A549 (cell line): ENCODE measurements at places on chromosomes 1 and 21.
A peak's percentile ranks its signal among the peaks of the same experiment; 100 is the strongest.

DNA sequence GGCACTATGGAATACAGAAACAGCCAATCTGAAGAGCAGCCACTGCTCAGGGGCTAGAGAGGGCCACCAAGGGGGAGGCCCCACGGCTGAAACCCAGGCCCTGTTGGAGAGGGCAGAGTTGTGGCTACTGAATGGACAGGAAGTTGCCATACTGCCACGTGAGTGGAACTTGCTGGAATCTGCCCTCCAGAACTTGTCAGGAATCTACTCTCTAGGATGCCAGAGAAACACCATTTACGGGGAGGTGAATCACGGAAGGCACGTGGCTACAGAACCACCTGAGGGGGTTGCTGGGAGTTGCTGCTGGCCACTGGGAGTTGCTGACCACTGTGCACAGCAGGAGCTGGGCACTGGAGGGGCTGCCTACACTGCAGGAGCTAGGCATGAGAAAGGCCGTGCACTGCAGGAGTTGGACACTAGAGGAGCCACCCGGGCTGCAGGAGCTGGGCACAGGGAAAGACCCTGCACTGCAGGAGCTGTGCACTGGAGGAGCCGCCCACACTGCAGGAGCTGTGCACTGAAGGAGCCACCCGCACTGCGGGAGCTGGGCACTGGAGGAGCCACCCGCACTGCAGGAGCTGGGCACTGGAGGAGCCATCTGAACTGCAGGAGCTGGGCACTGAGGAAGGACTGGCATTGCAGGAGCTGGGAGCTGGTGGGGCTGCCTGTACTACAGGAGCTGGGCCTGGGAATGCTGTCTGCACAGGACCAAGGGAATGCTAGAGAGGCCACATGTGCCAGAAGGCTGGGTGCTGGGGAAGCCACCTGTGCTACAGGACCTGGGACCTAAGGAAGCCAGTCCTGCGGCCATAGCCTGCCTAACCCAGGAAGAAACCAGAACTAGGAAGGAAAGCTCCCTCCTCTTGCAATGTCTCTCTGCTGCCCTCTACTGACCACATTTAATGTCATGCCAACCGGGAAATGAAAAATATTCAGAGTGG, 343.4 kb downstream of the MATN1 start:
- peak; percentile 64 for DNase-seq

DNA sequence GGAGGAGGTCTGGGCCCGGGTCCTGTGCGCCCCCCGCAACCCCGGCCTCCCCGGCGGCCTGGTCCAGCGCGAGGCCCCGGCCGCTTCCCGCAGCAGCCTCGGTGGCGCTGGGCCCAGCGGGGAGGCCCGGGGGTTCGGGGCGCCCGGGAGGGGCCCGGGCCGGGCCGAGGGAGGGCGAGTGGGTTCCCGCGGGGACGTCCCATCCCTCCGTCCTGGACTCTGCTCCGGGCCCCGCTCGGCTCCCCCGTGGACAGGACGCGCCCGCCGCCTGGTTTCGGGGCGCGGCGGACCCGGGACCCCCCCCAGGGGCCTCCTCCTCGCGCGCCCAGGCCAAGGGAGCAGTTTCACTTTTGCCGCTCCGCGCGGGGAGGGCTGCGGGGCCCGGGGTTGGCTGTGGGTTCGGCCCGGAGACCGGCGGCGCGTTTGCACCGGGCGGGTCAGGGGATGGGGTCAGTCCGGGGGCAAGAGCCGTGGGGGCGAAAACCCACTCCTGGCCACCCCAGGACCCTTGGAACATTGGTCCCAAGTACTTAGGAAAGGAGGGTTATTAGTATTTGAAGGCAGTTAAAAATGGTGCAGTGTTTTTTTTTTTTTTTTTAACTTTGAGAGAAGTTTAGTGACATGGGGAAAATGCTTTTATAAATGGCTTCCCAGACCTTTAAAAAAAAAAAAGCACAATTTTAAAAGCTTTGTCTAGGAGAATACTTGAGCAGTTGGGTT, 677 bp downstream of the AGPAT3 start:
- no peak for DNase-seq

- DNase-seq = no peak
Measured at GRCh38 chr1:234262754-234263105, 110.5 kb upstream of the COA6 start.

GRCh38 chr1:216641669-216642460, 81.4 kb downstream of the ESRRG start:
- no peak for DNase-seq

DNA sequence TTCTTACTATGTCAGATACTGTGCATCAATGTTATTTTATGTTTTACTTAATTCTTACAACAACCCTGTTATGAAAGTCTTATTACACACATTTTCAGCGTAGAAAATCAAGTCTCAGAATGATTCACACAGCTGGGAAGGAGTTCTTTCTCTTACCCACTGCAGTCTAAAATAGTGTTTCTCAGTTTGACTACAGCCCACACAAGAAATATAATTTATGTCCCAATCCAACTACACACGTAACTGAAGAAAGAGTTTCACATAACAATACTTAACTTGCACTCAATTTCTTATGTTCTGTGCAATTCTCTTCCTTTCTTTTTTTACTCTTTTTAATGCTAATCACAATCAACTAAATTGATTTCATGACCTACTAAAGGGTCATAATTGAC, 252.8 kb upstream of the ADGRL2 start:
- DNase-seq = no peak

DNA sequence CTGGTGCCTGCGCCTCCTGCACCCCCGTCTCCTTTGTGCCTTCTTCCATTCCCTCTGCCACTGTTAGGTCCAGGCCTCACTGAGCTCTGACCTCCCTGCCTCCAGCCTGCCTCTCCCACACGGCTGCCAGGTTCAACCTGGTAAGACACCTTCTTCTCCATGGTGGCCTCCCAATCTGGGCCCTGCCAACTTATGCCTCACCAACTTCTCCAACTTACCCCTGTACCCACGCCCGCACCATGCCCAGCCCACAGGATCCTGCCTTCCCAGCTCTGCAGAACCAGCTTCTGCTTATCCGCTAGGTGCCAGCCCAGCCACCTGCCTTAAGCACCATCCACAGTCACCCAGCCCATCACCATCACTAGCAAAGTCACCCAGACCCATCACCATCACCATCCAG, 37.2 kb downstream of the PDE9A start:
- no peak for DNase-seq

- DNase-seq = no peak
Measured at GRCh38 chr1:150973258-150973835, 1.3 kb downstream of the CERS2 start.

- DNase-seq = no peak
Measured at GRCh38 chr1:32828341-32828740, 10.9 kb downstream of the S100PBP start.

- peak; percentile 26 for DNase-seq
Measured at GRCh38 chr1:190754666-190755065, 277.0 kb upstream of the BRINP3 start.

DNA sequence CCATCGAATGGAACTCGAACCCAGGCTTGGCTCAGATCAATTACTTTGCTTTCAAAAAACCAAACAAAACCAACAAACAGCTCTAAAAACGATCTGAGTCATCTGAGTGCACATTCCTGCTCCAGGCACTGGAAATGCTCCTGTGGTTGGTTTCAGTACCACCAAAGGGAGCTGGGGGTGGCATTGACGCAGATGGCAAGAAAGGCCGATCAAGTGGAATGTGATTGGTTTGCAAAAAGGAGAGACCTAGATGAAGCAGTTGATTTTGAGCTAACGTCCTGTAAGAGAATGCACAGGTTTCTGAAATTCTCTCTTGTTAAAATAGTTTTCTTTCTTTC, 39.5 kb downstream of the PIK3CD start:
- no peak for DNase-seq

DNA sequence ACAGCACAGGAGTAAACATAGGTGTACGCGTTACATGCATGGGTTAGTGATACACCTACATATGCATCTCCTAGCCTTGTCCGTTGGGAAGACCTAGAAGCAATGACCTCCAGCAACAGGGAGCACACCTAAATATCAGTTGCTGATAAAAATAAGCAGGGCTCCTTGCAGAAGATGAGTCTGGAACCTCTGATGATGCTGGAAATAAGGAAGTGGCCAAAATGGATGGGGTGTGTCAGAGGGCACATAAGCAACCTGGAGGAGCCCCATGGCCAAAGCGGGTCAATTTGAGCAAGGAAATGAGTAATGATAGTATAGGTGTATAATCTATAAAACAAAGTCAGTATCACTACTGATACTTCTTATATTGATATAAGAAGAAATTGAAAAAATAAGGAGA, 13.7 kb downstream of the ADARB1 start:
- no peak for DNase-seq

DNA sequence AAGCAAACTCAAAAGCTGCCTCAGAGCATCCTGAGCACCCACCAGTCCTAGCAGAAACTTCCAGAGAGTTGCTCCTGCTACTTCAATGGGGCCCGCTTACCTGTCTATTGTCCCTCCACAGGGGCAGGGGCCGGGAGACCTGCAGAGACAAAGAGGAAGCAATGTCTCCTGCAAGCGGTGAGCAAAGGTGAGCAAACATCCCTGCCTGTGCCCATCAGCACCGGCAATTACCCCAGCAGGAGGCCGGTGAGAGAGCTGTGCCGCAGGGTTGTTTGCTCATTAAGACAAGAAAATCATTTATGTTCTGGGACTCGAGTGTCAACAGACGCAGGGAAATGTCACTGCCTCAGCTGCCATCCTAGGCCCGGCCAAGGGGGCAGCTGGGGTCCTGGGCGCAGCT, 53.8 kb upstream of the TARDBP start:
- no peak for DNase-seq

GRCh38 chr1:244137725-244138124, 86.6 kb downstream of the ZBTB18 start:
- no peak for DNase-seq

GRCh38 chr21:35559128-35559828, 501.0 kb downstream of the SETD4 start:
- DNase-seq = no peak

GRCh38 chr1:181089017-181089675, 646 bp downstream of the IER5 start:
- no peak for DNase-seq

- no peak for DNase-seq
Measured at GRCh38 chr1:213457186-213457585, 406.1 kb downstream of the RPS6KC1 start.

GRCh38 chr1:119778886-119779560, 10.3 kb upstream of the HMGCS2 start:
- DNase-seq = no peak

DNA sequence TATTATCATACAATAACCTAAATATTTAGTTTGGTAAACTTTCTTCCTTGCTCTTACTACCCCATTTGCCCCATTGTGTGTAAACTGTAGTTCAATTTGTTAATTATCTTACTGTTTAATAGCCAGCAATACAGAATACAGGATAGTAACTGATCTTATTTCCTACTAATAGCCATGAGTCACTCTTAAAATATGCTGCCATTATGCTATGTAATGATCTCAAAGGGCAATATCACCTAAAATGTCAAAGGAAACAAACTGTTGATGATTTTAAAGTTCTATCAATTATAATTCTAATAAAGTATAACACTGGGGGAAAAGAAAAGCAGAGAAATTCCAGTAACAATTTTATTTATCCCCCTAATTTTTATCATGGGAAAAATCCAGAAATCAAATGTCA, 4.3 kb downstream of the SLC30A1 start:
- DNase-seq = no peak

DNA sequence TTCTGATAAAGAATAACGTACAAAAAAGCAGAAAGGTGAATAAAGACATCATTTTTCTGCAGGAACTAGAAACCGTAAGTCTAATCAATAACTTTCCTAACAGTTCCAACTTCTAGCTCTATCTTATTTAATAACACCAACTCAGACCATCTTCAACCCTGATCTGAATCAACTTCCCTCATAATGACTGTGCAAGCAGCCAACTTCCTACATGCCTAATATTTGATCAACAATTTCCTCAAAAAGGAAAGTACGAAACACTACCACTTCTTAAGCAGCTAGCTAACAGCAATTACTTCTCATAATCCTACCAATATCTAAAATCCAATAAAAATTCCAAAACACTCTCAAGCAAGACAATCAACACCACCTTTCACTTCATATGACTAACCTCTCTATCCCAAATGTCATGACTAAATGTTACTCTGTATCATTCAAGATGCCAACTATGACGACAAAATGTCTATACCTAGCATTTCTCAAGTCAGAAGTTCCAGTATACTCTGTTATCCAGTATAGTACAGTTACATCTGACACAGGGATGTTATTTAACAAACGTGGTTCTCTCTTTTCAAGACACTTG, 1.7 kb downstream of the COP1 start:
- no peak for DNase-seq

GRCh38 chr1:235022981-235023710, 105.5 kb downstream of the TOMM20 start:
- DNase-seq = no peak

- DNase-seq = no peak
Measured at GRCh38 chr1:234647245-234647644, 37.3 kb upstream of the IRF2BP2 start.

DNA sequence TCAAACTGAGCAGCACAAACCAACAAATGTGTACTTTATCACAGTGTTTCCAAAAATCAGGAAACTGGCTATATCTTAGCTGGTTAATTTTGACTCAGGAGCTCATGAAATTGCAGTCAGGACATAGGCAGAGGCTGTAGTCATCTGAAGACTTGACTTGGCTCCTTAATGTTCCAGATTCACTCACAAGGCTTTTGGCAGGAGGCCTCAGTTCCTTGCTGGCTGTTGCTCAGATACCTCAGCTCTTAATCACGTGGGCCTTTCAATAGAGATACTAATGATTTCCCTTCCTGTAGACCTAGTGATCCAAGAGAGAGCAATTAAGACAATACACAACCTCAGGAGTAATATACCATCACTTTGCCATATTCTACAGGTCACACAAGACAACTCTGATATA, 537.7 kb downstream of the BRINP3 start:
- no peak for DNase-seq

DNA sequence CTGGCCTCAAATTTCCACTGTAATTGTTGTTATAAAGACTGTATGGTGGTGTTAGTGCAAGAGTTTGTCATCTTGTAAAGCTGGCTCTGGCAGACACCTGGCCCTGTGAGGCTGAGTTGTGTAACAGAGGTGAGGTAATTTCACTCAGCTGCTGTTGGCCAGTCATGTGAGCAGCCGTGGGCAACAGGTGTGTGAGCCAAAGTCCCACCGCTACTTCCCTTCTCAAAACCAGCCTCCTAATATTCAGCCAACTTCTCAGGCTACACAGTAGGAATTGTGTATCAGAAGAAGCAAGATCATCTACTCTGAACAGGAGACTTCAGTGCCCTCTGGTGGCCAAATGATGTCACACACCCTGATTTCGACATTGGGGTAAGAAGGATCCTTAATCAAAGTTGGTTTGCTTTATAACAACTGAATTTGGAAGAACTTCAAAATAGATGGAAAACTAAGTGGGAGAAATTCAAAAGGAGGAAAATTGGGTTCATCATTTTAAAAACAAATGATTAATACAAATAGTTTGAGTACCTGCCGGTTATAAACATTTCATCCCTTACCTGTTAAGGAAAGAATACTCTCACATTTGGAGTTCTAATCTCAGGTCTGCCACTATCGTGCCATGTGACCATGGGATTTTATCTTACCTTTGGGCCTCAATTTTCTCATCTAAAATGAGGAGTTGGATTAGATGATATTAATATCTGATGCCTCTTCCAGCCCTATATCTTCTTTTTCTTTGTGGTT, 2.6 kb upstream of the CREG1 start:
- DNase-seq = peak; percentile 72
